Germinal center (tissue), 1 donor: ENCODE measurements at places on chromosomes 11 and 22.

- no peak for DNase-seq
Measured at GRCh38 chr11:117607449-117607848, 189.6 kb downstream of the DSCAML1 start.

- DNase-seq = no peak
Measured at GRCh38 chr11:99565333-99565732, 544.6 kb downstream of the CNTN5 start.

GRCh38 chr11:33179348-33179803, 18.1 kb upstream of the CSTF3 start:
- DNase-seq = no peak

DNA sequence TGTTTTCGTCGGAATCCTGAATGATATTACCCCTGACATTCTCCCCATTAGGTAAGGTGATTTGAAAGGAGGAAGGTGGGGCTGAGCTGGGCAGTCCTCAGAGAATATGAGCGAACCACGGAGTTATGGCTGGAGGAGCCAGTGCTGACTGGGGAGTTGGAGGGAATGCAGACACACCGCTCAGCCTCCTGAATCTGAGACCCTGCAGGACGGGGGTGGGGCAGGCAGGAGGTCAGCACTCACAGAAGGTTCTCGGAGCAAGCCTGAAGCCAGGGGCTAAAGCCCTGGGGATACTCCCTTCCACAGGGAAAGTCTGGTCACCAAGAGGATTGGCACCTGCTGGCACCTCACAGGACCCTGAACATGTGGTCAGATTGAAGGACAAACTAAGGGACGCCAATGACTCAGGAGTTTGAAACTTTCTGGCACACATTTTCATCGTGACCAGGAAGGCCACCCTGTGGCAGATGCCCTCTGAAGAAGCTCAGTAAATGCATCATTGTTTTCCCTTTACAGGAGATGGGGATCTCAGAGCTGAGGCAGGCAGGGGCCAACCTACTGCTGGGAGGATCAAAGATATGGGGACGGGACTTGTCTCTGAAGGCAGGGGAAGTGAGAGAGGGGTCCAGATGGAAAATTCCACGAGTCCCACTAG, 26.9 kb upstream of the FCHSD2 start:
- no peak for DNase-seq

DNA sequence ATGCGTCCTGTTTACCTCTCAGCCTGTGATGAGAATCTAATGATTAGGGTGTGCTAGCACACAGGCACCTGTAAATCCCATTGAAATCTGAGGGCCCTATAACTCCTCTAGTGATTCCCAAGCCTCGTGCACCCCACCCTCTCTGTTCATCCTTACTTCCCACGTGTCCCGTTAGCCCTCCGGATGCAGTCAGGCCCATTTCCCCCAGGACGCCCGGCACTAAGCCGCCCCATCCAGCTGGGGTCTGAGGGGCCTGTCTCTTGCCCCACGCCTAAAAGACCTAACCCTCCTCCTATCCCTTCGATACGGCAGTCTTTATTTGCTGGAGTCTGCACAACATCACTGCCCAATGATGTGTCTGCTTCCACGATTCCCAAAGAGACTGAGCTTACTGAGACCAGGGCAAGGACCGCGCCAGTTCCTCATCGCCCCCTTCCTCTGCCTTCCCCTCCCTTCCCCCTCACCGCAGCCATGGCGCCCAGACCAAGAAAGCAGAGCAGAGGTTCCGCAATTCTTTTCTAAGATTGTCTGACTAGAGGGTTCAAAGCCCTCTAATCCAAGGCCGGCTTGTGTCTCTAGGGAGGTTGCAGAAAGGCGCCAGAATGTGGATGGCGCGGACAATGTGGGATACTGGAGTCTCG, 1.1 kb upstream of the FADS2 start:
- no peak for DNase-seq
